Femur (tissue), 1 donor: ENCODE measurements at places on chromosomes 7 and 10.
A peak's percentile ranks its signal among the peaks of the same experiment; 100 is the strongest.

DNA sequence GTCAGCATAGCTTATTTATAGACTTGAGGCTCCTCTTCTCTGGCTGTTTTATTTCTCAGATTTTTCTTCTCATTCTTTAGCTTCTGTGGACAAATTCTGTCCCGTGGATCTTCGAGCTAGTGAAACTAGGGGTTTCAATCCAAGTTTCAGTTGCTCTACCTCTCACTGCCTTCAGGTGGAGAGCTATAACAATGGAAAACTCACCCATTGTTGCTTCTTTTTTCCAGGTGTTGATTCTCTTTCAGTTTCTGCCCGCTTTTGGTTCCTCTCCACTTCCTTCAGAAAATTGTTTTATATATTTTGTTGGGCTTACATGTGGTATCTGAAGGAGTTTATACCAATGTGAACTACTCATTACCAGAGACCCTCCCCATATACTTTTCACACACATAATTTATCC, 266.1 kb downstream of the TCF7L2 start:
- DNase-seq, result no peak

GRCh38 chr7:2750004-2750407, 62.0 kb downstream of the AMZ1 start:
- no peak for DNase-seq

GRCh38 chr7:141460781-141461715, 90.2 kb upstream of the AGK start:
- DNase-seq, result no peak

GRCh38 chr7:76515999-76516443, 5.7 kb downstream of the UPK3B start:
- DNase-seq, result peak; percentile 53

- DNase-seq, result no peak
Observed at GRCh38 chr10:56298941-56299340, 62.1 kb downstream of the ZWINT start.

GRCh38 chr10:15196021-15196834, 27.7 kb upstream of the NMT2 start:
- no peak for DNase-seq

DNA sequence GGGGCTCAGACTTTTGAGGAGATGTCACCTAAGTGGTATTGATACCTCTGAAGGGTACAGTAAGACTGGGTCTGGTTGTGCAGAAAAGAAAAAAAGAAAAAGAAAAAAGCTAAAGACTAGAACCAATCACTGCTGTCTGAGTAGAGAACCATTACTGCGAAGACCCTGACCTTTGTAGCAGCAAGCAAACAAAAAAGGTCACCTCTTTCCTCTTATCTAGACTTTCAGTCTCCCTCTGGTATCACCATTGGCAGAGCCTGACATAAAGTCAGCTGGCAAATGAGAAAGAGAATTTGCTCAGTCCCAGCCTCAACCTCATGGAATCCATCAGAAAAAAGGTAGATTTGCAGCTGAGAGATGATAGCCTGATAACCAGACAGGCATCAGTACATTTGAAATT, 2.6 kb upstream of the DNTT start:
- DNase-seq, result no peak
